GM23248 (cell line): ENCODE measurements at places on chromosomes 1 and 21.
A peak's percentile ranks its signal among the peaks of the same experiment; 100 is the strongest.

DNA sequence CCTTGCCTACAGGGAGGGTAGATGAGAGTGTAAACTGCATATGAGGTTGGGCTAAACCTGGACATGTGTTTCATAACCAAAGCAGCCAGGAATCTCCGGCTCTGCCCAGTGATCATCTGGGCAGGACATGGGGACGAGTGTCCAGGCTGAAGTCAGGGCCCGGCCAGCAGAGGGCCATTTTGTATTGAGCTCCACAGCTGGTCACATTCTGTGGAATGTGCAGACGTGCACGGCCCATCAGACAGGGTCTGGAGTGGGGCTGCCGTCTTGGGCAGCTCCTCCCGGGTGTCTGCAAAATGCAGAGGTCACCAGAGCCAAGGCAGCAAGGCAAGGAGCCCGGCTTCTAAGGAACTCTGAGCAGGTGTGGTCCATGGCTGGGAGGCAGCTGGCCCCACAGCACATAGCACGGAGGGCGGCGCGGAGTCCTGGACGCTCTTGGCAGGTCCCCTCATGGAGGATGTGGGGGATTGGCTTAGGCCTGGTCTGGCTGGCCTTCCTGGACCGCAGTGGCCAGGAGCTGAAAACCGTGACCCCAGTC, 6.2 kb downstream of the LRRC3 start:
- DNase-seq, result no peak

DNA sequence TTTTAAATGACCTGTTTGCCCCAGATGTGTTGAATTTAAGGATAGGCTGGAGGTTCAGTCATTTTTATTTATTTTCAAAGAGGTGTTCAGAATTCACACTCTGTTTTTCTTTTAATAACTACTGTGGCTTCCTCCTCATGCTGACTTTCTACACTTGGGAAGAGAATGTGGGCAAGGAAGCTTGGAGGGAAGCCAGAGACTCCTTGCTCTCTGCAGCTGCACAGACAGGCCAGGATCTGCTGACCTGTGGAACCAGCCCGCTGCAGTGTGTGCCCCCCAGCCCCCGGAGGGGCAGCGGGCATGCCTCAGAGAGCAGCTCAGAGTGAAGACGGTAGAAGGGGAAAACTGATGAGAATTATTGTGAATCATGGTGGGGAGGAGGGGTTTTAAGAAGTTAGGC, 16.9 kb downstream of the MGST3 start:
- no peak for DNase-seq

- no peak for DNase-seq
Measured at GRCh38 chr21:34061983-34062382, 11.4 kb upstream of the MRPS6 start.

DNA sequence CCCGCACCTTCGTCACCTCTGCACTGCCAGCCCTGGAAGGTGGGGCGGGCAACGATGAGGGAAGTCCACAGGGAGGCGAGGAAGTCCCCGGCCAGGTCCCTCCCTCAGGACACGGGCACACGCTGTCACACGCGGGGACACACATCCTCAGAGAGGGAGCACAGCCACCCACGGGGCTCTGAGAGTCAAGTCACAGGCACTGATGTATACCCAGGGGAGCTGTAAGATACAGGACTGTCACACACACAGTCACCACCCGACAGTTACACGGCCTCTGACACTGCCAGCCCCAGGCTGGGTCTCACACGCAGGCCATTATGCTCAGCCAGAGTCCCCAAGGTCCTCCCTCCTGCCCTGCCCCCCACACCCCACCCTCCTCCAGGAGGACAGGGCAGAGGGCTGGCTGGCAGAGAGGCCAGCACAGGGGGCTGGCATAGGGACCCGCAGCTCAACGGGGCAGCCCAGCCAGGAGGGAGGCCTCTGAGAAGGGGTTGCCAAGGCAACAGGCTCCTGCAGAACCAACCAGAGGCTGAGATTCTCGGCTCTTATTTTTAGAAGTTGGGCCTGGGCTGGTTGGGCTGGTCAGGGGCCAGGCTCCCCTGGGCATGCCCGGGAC, 17.7 kb upstream of the ADGRB2 start:
- no peak for DNase-seq

GRCh38 chr1:110130113-110130591, 17.9 kb downstream of the UBL4B start:
- peak; percentile 46 for DNase-seq

DNA sequence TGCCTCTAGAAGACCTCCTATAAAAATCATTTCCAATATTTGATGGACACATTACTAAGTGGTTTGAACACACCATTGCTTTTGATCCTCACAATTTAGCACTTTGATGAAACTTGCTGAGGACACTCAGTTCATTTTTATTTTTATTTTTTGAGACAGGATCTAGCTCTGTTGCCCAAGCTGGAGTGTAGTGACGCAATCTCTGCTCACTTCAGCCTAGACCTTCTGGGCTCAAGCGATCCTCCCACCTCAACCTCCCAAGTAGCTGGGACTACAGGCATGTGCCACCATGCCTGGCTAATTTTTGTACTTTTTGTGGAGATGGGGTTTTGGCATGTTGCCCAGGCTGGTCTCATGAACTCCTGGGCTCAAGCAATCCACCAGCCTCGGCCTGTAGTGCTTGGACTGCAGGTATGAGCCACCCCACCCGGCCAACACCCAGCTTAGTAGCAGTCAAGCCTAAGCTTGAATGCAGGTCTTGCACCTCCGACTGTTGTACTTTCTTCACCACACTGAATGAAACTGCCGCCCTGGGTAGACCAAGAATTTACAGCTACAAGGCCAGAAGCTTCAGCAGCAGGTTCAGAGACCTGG, 24.8 kb upstream of the ATP2B4 start:
- no peak for DNase-seq

DNA sequence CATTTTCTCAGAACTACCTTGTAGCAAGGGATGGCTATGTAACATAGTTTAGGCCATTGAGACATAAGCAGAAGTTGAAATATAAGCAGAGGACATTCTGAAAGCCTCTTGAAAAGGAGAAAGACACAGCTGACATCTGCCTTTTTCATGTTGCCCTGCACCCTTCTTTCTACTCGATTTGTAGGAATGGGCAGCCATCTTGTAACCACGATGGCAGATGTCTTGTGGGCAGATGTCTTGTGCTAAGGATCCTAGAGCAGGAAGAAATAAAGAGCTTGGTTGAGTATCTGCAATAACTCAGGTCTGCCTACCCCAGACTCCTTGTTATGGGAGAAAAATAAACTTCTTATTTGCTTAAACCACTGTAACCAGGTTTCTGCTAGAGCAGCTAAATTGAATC, 351.0 kb downstream of the PDE4B start:
- no peak for DNase-seq

DNA sequence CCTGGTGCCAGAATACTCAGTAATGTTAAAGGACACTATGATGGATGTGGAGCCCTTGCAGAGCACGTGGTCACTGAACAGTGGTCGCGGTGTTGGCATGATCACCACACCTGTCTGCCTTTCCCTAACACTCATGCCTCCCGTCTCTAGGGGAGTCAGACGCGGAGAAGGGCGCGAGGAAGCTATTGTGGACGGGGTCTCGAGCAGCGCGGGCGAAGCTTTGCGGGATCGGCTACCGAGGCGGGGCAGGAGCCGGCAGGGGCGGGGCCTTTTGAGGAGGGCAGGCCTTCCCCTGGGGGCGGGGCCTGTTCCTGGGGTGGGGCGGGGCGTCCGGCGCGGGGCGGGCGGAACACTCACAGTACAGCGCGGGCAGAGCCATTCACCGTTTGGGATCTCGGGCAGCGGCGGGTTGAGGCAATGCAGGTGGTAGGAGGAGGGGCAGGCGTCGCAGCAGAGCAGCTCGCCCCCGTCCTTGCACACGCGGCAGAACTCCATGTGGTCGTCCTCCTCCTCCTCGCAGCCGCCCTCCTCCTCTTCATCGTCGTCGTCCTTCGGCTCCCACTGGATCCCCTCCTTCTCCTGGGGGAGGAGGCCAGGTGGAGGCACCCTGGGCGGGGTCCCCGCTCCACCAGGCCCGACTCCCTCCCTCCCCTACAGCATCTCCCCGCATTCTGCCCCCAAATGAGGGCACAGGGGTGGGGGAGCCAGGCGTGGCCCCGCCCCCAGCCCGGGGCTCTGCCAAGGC, 31.5 kb downstream of the CHD5 start:
- peak; percentile 49 for DNase-seq

GRCh38 chr1:229884765-229885164, 182.3 kb upstream of the GALNT2 start:
- no peak for DNase-seq

- peak; percentile 52 for DNase-seq
Measured at GRCh38 chr1:94980582-94981574, 54.0 kb upstream of the CNN3 start.

GRCh38 chr21:39694750-39695149, 50.2 kb upstream of the IGSF5 start:
- DNase-seq, result no peak

GRCh38 chr1:75855010-75855409, 58.3 kb downstream of the MSH4 start:
- DNase-seq, result peak; percentile 38

DNA sequence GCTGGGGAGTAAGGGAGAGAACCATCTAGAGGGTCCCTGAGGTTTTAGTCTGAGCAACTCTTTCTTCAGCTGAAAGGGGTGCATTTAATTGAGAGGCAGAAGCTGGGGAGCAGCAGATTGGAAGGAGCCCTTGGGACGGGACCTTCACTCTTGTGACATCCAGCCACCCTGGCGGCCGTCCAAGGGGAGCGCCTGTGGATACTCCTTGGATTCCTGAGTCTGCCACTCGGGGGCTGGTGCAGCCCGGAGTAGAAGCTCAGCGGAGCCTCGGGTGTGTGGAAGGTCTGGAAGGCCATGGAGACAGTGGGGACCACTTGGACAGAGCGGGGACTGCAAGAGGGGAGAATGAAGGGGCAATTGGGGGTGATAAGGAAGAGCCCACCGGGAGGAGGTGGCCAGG, 68.7 kb downstream of the AJAP1 start:
- no peak for DNase-seq

- DNase-seq, result no peak
Measured at GRCh38 chr1:213666113-213666512, 321.7 kb upstream of the PROX1 start.

DNA sequence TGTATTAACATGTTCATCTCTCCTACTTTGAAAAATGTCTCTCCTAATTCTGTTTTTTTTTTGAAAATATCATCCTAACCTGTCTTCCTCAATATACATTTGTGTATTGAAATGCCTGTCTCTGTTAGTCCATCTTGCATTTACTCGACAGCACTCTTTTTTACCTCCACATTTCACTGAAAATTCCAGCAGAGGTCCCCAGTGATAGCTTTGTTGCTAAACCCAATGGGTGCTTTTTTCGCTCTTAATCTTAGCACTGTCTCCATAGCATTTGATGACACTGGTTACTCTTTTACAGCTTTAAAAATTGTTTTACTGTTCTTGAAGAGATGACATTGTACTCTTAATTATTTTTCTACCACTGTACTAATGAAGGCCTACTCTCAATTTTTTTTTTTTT, 10.8 kb downstream of the OSBPL9 start:
- DNase-seq, result peak; percentile 75

- DNase-seq, result no peak
Measured at GRCh38 chr21:14557413-14557812, 11.3 kb upstream of the SAMSN1 start.

DNA sequence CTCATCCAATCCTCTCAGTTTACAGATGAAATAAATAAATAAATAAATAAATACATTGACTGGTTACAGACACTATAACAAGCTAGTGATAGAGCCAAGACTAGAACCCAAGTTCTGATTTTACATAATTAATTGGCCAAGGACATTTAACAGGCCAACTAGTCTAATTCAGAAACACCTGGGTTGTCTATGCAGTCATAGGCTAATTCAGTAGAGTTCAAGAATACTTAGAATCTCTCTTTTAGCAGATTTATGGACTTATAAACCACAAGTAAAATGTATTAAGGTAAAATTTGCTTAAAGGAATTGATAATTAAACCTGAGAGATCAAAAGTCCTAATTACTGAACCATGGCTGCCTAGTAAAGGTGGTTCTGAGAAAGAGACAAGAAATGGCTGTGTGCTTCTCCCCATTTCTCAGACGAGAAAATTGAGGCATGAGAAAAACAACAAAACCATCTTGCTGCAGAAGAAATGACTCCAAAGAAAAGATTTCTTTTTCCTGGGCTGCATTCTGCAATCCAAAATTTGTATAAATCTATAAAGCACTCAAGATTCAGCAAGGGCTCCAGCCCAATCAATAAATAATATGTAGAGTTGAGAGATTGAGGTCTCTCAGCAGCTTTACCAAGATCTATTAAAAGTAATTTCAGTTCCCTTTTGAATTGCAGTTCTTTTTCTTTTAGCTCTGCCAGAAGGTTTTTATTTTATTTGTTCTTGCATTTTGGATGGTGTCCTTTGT, 98.3 kb downstream of the DUSP10 start:
- DNase-seq, result no peak

GRCh38 chr1:243452092-243452491, 196.3 kb downstream of the SDCCAG8 start:
- DNase-seq, result no peak

GRCh38 chr1:189675712-189676244, 801.9 kb downstream of the BRINP3 start:
- DNase-seq, result no peak

DNA sequence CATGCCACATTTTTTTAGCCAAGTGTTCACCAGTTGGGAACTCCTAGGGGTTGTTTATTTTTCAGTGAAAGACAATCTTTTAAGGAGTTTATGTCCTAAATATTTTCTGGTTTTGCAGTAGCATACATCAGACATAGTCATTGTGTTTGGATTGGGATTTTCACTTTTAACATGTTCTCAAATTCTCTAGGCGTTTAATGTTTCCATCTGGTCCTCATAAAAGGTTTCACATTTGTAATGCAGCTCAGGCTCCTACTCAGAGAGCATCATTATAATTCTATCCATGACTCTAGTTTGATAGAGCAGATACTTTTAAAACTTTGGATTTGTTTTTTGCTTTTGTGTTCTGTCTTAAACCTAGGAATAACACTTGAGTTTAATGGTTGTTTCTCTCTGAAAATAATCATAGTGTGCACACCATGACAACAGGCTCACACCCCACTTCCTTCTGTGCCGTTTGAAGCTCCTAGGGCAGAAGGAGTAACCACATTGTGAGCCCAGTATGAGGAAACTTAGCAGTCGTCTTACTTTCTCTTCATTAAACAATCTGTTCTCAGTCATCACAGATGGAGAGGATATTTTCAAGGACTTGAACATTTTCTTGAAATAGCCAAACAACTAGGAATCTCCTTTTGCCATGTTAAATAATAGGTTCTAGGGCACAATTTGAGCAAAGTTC, 219.6 kb downstream of the PDE4B start:
- peak; percentile 30 for DNase-seq

- DNase-seq, result no peak
Measured at GRCh38 chr1:58649555-58649954, 50.3 kb downstream of the MYSM1 start.

GRCh38 chr1:16247441-16247840, 10.5 kb upstream of the CPLANE2 start:
- no peak for DNase-seq

DNA sequence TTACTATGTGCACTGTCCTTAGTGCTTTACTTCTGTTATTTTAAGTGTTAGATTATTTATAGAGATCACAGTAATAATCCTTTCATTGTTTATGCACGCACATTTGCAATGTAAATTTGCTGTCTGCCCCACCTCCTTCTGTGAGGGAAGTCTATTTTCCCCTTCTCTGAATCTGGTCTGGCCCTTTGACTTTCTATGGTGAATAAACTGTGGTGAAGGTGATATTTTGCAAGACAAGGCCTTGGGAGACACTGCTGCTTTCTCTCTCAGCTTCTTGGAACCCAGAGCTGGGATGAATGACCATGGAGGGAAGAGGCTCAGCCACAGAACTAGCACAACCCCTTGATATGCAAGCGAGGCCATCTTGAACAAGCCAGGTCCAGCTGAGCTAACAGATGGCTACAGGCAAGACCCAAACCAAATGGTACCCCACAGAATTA, 156.3 kb downstream of the ST6GALNAC3 start:
- DNase-seq, result no peak

- no peak for DNase-seq
Measured at GRCh38 chr21:44518686-44519085, 21.3 kb downstream of the KRTAP10-1 start.
